OCI-LY7 (cell line): ENCODE measurements at places on chromosomes 7 and 10. TPM values are rescaled to one million over a fixed set of nuclear protein-coding genes. Genes with fewer than 3 reads are reported as not detected.

Gene ST8SIA6
- not detected in 2 replicates for total RNA-seq

Gene SEMA3D
- total RNA-seq: not detected in 2 replicates

Gene AMPH
- not detected in 2 replicates for total RNA-seq

Gene NME8
- not detected in 2 replicates for total RNA-seq

Gene LHFPL3
- not detected in 2 replicates for total RNA-seq

Gene PSMG3
- total RNA-seq: 55.1 and 63.7 TPM in 2 replicates

Gene FXYD4
- total RNA-seq: not detected in 2 replicates

Gene PRKG1
- total RNA-seq: not detected in 2 replicates
